ENCODE measurements at places on chromosomes 6 and 20.

- DNase-seq: no peak
Observed at GRCh38 chr6:108174371-108175175, 8.8 kb downstream of the NR2E1 start.

GRCh38 chr6:129733290-129733689 lies 23.3 kb upstream of the ARHGAP18 start:
- no peak for DNase-seq

DNA sequence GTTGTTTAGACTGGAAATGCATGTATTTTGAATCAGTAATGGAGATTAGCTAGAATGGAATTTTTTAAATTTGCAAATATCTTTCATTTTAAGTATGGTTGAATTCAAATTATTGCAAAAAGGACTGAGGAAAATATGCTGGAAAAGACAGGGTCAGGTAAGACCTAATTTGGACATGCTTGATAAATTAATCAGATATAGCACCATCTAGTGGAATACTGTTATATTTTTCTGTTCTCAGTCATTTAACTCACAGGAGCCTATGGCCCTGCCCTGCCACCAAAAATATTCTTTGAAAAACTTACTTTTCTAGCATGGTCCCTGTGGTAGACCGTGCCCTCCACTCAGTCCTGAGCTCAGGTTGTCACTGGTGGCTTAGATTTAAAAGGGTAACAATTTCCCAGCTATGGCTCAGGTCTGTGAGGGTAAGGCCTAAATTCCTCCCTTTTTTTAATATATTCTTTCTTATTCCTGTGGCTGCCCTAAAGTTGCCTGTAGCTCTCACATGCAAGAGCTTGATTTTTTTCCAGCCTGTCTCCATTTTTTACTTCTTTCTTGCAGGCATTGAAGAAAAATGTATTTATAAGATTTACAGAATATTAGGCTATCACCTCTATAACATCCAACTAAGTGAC lies 25.3 kb upstream of the KIAA1586 start:
- DNase-seq: no peak

- no peak for DNase-seq
Observed at GRCh38 chr20:4550740-4551139, 171.0 kb upstream of the PRND start.

DNA sequence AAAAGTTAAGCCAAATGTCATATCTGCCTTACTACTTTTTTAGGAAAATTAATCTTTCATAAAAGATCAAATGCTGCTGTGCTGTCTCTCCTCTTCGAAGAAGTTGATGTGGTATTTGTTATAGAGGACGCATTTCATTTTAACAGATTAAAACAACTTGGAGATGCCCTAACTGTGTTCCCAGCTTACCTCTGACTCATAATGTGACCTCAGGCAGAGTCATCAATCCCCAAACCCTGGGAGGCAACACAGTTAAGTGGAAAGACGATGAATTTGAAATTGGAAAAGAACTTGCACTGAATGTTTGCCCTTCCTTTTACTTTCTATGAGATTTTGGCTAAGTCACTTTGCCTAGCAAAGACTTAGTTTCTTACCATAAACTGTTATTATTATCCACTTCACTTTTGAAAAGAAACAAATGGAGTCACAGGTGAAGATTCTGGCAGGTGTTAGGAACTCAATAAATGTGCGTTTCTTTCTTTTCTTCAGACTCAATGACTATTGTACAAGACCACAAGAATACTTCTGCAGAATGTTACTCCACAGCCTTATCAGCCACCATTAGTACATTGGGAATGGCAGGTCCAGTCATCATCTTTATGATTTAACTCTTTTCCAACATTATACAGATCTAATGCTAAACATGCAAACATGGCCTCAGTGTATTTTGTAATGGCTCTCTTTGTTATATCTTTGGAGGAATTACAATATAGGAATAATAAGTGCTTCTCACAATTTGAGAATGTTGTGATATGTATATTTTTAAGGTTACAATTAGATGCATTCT lies 102.6 kb downstream of the COL21A1 start:
- DNase-seq: no peak

DNA sequence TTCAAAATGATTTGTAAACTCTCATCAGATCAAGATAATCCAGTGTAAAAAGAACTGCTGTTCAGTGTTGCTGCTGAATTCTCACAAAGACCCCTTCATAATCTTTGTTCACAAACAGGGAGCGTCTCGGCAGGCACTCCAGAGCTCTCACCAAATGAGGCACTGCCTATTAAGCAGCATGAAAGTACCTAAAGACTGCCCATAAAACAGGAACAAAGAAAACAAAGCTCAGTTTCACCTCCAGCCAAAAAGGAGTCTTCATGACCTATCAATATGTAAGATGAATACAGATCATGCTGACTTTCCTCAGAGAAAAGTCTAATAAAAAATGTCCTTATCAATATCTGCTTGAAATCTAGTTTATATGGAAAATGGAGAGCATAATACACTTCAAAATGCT lies 41.8 kb downstream of the GPR63 start:
- DNase-seq: no peak

DNA sequence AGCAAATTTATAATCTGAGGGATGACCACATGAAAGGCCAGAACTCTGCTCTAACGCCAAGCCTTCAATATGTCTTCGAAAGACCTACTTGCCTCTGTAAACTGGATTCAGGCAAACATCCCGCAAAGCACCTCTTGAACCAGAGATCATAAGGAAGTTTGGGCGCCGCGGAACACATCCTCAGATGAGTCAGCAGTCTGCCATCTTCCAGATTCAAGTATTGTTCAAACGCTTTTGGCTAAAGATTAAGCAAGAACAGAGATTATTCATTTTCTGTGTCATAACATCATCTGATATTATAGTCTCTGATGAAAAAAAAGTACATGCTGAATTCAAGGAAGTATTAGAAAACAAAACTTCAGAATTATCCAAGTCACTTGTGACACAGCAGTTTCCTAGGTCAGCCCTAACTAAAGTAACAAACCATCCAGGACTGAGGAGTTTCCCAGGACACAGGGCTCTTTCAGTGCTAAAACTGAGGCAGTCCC lies 20.8 kb downstream of the TBC1D7 start:
- DNase-seq: no peak

DNA sequence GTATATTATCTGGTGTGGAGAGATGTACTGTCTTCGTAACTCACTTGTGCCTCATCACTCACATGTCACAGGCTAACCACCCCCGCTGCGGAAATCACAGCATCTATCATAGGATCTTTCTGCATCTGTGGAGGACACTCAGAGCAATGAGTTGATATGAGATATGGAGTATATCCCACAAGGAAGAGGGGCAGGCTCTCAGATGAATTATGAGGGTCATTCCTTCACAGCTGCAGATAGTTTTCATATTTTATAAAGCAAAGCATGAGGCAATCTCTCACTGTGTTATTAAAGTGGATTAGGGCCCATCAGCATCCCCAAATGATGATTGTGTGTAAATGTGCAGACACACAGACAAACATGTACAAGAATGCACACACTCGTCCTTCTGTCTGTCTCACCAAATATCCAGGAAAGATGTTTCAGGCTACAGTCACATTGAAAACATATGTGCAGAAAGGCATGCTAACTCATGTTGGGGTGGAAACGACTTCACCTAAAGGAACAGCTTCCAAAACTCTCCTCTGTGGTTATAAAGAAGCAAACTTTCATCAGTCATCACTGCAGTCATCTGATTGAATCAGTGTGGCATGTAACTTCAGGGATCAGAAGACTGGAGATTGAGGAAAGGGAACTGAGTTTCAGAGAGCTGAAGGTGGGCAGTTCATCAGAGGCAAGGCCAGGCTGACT lies 164.7 kb downstream of the FOXC1 start:
- DNase-seq: no peak

- DNase-seq: no peak
Observed at GRCh38 chr20:10603971-10604864, 69.6 kb downstream of the JAG1 start.

DNA sequence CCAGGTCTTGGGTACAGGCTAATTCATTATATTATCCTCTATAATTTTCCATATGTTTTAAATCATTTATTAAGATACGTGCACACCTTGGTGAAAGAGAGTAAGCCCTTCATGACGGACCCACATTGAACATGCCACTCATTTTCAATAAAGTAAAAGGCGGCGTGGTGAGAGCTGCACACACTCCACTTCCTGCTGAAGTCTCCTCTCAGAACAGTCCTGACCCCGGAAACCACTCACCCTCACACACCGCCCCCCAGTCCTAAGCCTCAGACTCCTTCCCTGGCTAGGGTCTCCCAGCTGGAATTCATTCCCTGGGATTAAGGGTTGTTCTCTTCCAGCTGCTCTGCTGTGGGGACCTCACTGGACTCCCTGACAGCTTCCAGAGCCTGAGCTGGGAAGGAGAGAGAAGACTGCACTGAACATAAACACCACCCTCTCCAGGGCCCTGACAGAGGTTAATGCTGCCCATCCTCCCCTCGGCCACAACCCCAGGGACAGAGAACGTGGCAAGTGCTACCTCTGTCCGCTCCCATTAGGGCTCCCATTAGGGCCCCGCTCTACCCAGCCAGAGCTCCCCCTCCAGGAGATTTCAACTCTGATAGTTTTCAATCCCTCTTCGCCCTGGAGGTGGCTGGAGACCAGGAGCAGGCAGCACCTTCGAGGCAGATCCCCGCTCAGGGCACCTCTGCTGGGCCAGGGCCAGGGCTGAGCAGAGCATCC lies 24.8 kb downstream of the GRM4 start:
- DNase-seq: no peak

DNA sequence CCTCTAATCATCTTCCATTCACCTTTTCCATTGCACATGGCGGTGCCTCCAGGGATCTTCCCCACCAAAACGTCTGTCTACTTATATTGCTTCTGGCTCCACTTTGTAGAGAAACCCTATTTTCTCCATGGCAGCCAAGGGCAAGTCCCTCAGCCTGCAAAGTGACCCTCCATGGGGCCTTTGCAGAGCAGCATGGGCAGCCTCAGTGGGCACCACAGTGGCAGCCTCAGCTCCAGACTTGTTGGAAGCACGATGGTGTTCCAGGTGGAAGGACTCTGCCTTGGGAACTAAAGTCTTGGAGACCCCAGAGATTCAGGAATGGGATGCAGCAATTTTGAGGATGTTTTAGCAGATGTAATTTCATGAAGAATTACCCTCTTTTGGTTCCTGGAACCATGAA lies 18.5 kb upstream of the CCR6 start:
- no peak for DNase-seq

DNA sequence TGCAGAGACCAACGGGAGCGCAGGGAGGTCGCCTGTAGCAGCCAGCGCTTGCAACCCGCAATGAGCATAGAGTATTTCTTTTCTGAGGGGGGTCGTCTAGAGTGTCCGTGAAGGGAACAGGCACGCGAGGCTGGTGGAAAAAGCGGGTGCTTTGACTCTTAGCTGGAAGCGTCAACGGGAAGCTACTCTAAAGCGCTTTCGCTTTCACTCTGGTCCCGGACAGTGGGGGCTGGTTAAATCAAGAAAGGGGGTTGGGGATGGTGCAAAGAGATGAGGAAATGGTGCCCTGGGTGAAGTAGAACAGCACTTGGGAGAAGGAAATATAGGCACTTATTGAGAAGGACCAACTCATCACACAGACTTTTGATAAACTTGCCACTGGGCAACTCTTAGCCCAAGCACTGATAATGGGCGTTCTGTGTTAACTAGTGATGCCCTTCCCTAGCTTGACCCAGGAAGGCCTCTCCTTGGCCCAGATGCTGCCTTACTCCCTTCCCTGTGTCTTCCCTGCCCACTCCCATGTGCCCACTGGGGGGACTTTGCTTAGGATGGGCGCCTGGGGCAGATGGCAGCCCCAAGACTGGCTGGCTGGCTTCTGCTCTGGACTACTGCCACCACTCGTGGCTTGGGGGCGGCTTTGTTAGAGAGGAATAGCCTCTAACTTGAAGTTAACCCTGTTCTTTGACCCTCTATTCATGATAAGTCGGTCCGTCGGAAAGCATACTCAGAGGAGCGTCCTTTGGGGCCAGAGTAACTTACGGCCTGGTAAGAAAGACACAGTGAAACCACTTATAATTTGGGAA lies 585 bp downstream of the PSMB9 start:
- DNase-seq: no peak

DNA sequence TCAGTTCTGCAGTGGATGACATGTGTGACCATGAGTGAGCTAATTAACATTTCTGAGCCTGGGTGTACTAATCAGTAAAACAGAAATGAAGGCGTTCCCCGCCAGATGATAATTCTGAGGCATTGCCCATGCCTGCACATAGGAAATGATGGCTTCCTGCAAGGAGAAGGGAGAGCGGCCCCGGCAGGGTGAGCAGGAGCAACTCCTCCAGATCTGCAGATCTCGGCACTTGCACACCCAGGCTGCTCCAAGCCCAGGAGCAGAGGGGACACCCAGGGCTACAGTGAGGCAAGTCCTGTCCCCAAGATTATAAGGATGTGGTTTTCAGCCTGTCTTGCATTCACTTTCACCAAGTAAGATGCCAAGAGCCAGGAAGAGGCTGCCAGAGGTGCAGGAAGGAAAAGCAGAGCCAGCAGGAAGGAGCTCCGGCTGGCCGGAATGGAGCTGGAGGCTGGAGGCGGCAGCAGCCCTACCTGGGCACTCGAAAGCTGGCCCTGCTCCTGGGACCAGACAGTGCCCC lies 177.5 kb upstream of the CST7 start:
- DNase-seq: no peak

- no peak for DNase-seq
Observed at GRCh38 chr6:24019830-24020229, 106.2 kb upstream of the NRSN1 start.

- no peak for DNase-seq
Observed at GRCh38 chr6:92962846-92963245, 456.5 kb downstream of the EPHA7 start.

DNA sequence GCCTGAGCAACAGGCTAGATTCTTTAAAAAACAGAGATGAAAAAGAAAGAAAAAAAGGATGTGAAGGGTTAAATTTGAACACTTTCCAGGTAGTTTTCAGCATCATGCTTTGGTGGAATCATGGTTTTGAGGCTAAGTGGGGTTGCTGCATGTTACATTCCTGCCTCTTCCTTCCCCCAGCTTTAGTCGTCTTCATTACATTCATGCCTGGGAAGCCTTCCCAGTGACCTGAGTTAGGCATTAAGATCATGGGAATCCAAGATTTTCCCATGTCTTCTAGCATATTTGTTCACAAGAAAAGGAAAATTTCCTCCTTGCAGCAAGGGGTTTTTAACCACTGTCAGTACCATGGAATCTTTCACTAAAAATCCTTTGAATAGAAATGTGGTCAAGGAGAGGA lies 12.0 kb downstream of the TPX2 start:
- no peak for DNase-seq

- DNase-seq: no peak
Observed at GRCh38 chr20:37773291-37773826, 79.5 kb downstream of the CTNNBL1 start.

- no peak for DNase-seq
Observed at GRCh38 chr20:40341561-40341960, 347.5 kb downstream of the MAFB start.

DNA sequence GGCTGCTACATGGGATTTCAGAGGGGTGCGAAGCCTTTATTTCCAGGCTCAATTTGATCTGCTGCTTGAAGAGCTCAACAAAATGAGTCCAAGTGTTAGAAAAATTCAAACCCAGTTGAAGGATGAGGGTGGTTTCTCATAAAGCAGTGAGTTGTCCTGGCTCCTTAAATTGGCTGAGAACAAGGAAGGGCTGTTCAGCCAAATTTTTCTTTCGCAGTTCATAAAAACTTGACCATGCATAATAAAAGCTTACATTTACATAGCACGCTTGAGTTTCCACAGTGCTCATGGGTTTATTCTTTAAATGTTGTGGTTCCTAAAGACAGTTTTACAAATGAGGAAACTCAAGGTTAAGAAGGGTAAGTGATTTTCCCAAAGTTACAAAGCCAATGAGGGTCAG lies 174.4 kb upstream of the FOXA2 start:
- no peak for DNase-seq
